ENCODE measurements at places on chromosomes 1 and 21. TPM values are rescaled to one million over a fixed set of nuclear protein-coding genes. Genes with fewer than 3 reads are reported as not detected.

Gene CYP4A11
- not detected for total RNA-seq

Gene S100A8
- not detected for total RNA-seq

Gene IL24
- 0.53 TPM for total RNA-seq

Gene C1QB
- total RNA-seq: not detected

Gene AGT
- total RNA-seq: 0.13 TPM

Gene DONSON
- 14.3 TPM for total RNA-seq

Gene KCNJ9
- not detected for total RNA-seq

Gene SLC1A7
- total RNA-seq: not detected

Gene PACC1
- total RNA-seq: 19.6 TPM

Gene PROK1
- total RNA-seq: not detected

Gene DCST1
- total RNA-seq: not detected

Gene RGSL1
- total RNA-seq: not detected

Gene ATP8B2
- total RNA-seq: 41.8 TPM

Gene PLPPR4
- not detected for total RNA-seq

Gene PGLYRP3
- total RNA-seq: not detected

Gene KRTAP7-1
- not detected for total RNA-seq

Gene HNRNPR
- total RNA-seq: 167 TPM

Gene PCSK9
- total RNA-seq: 3.0 TPM

Gene RNU1-2
- not detected for total RNA-seq

Gene AMY1B
- total RNA-seq: not detected

Gene TSPAN2
- 1.3 TPM for total RNA-seq

Gene RCSD1
- total RNA-seq: 0.07 TPM

Gene COQ8A
- 14.3 TPM for total RNA-seq

Gene PADI4
- total RNA-seq: not detected

Gene EIF3I
- total RNA-seq: 279 TPM

Gene MYBPHL
- total RNA-seq: not detected

Gene PKLR
- total RNA-seq: 0.04 TPM

Gene PLCH2
- total RNA-seq: 0.53 TPM

Gene SLC19A2
- total RNA-seq: 24.8 TPM

Gene EFHD2
- 276 TPM for total RNA-seq

Gene TMPRSS2
- 0.27 TPM for total RNA-seq

Gene IVL
- total RNA-seq: 0.10 TPM

Gene GJC2
- 0.09 TPM for total RNA-seq

Gene E2F2
- 2.2 TPM for total RNA-seq

Gene ADCY10
- total RNA-seq: not detected

Gene FHL3
- total RNA-seq: 7.0 TPM

Gene GPR37L1
- 0.14 TPM for total RNA-seq

Gene SFN
- 710 TPM for total RNA-seq

Gene DOP1B
- total RNA-seq: 3.1 TPM

Gene BNIPL
- total RNA-seq: 0.06 TPM

All from A549 treated with Mapracorat at 1 μM for 4 hours (cell line).